ENCODE measurements at places on chromosomes 2 and 18. TPM values are rescaled to one million over a fixed set of nuclear protein-coding genes. Genes with fewer than 3 reads are reported as not detected.

The IFT172 gene
- total RNA-seq: 35.2 TPM

The WNT10A gene
- total RNA-seq: not detected

The GCKR gene
- 0.51 TPM for total RNA-seq

The SLC5A7 gene
- not detected for total RNA-seq

The DCTN1 gene
- total RNA-seq: 193 TPM
